ENCODE measurements at places on chromosomes 5 and 9. TPM values are rescaled to one million over a fixed set of nuclear protein-coding genes. Genes with fewer than 3 reads are reported as not detected.

The FREM1 gene
- 0.61 TPM for polyA plus RNA-seq

The MCIDAS gene
- polyA plus RNA-seq: 1.4 TPM

The PRRX2 gene
- polyA plus RNA-seq: 0.51 TPM

The CCT5 gene
- 433 TPM for polyA plus RNA-seq

The YIPF5 gene
- polyA plus RNA-seq: 27.0 TPM

The SLC2A8 gene
- 23.4 TPM for polyA plus RNA-seq

The PIP5KL1 gene
- 2.4 TPM for polyA plus RNA-seq

The SLC23A1 gene
- polyA plus RNA-seq: not detected

The KIAA0825 gene
- 0.85 TPM for polyA plus RNA-seq

The PDCD1LG2 gene
- polyA plus RNA-seq: 0.31 TPM

The KLHL3 gene
- polyA plus RNA-seq: 1.3 TPM

The MELK gene
- 35.0 TPM for polyA plus RNA-seq

The GCNT4 gene
- 0.17 TPM for polyA plus RNA-seq

The GABRA1 gene
- 9.2 TPM for polyA plus RNA-seq

The LRRC19 gene
- polyA plus RNA-seq: not detected

The UNC13B gene
- 22.6 TPM for polyA plus RNA-seq

The ZNG1A gene
- 16.2 TPM for polyA plus RNA-seq

The TXNDC8 gene
- polyA plus RNA-seq: not detected

The SLC34A3 gene
- polyA plus RNA-seq: not detected

The GABBR2 gene
- 14.3 TPM for polyA plus RNA-seq

The TAF11L5 gene
- not detected for polyA plus RNA-seq

The LMX1B gene
- not detected for polyA plus RNA-seq

The FBP1 gene
- polyA plus RNA-seq: 34.7 TPM

The C9 gene
- polyA plus RNA-seq: not detected

The IFNA13 gene
- not detected for polyA plus RNA-seq

The SPARC gene
- polyA plus RNA-seq: 920 TPM

The CNOT8 gene
- polyA plus RNA-seq: 41.0 TPM

The CNTNAP3 gene
- polyA plus RNA-seq: 0.93 TPM

The MYORG gene
- polyA plus RNA-seq: 13.5 TPM

The TGFBI gene
- 10.4 TPM for polyA plus RNA-seq

The SLC34A1 gene
- polyA plus RNA-seq: not detected

The RNF224 gene
- not detected for polyA plus RNA-seq

The AQP3 gene
- polyA plus RNA-seq: 0.90 TPM

The SEMA6A gene
- 34.2 TPM for polyA plus RNA-seq

The C5 gene
- polyA plus RNA-seq: 2.8 TPM

The SCGB3A2 gene
- polyA plus RNA-seq: not detected

The SH3TC2 gene
- 2.1 TPM for polyA plus RNA-seq

The ADGRV1 gene
- 7.8 TPM for polyA plus RNA-seq

The LCP2 gene
- 2.6 TPM for polyA plus RNA-seq

The WNK2 gene
- 70.2 TPM for polyA plus RNA-seq

The IL7R gene
- 0.34 TPM for polyA plus RNA-seq

The ATP10B gene
- polyA plus RNA-seq: 4.2 TPM

The COX7C gene
- 511 TPM for polyA plus RNA-seq

The CCL27 gene
- 1.4 TPM for polyA plus RNA-seq

The MAMDC4 gene
- polyA plus RNA-seq: 0.93 TPM
